Ascending aorta (tissue), 2 donors: ENCODE measurements at places on chromosomes 12 and 14. TPM values are rescaled to one million over a fixed set of nuclear protein-coding genes. Genes with fewer than 3 reads are reported as not detected.

The ATL1 gene
- 1.2 TPM for total RNA-seq

The C1QL4 gene
- total RNA-seq, result not detected

GRCh38 chr12:91813701-91814100, 331.9 kb downstream of the BTG1 start:
- no peaks in the 10 kb centered on the region for H3K36me3 ChIP-seq
- H3K4me3 ChIP-seq, result no peak overlapping the region
- no peaks in the 10 kb centered on the region for H3K4me1 ChIP-seq
- H3K27ac ChIP-seq, result no peak overlapping the region
- DNase-seq, result no peak

DNA sequence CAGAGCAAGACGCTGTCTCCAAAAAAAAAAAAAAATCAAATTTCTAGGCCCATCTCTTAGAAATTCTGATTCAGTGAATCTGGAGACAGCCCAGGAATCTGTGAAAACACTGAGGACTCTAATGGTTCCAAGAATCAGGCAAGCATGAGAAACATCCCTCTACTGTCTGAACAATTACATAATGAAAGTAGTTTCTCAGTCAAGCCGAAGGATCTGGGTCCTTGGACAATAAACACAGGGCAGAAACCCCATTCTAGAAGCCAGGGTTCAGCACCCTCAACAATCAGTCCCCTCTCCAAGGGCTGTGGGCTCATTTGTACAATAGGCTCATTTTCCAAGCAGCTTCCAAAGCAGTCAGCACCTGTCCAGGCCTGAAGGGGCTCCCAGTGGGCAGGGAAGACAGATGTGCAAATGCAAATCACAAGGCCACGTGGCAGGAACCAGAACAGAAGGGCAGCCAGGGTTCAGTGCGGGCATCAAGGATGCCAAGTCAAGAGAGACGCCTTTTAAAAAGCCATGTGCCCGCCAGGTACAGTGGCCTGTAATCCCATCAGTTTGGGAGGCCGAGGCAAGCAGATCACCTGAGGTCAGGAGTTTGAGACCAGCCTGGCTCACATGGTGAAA, 96.1 kb downstream of the KSR2 start:
- H3K36me3 ChIP-seq, result no peaks in the 10 kb centered on the region
- no peak for DNase-seq
- H3K4me1 ChIP-seq, result no peaks in the 10 kb centered on the region
- no peaks in the 10 kb centered on the region for H3K27me3 ChIP-seq

GRCh38 chr12:50070314-50071060, 13.1 kb downstream of the ASIC1 start:
- H3K36me3 ChIP-seq, result no peaks in the 10 kb centered on the region
- H3K27me3 ChIP-seq, result no peaks in the 10 kb centered on the region
- no peak overlapping the region for H3K27ac ChIP-seq

DNA sequence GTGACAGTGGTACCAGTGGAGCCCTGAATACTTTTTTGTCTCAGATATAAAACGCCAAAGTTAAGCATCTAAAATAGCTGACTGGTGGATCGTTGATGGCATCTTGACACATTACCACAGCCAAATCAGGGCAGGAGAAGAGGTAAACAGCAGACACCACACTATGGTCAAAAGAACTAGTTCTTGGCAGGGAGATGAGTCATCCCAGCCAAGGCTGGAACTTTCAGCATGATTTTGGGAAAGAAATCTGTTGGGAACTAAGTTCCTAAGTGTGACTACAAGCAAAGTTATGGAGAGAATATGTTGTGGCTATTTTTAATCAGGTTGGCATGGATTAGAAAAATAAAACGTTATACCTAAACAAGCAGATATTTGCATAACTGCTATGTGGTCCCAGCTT, 36.9 kb downstream of the LGR5 start:
- H3K27ac ChIP-seq, result peak overlapping the region; percentile 77
- no peaks in the 10 kb centered on the region for H3K27me3 ChIP-seq
- peak; percentile 84 for DNase-seq
